Hematopoietic multipotent progenitor cell (in vitro differentiated cells): ENCODE measurements at places on chromosomes 2 and 18. TPM values are rescaled to one million over a fixed set of nuclear protein-coding genes. Genes with fewer than 3 reads are reported as not detected.

IWS1 gene
- total RNA-seq = 12.1 TPM

SP140 gene
- 1.3 TPM for total RNA-seq

SCN1A gene
- total RNA-seq = under 0.01 TPM

CETN1 gene
- not detected for total RNA-seq

CRYGD gene
- total RNA-seq = 5.7 TPM

BOLA3 gene
- total RNA-seq = 5.7 TPM

DNA sequence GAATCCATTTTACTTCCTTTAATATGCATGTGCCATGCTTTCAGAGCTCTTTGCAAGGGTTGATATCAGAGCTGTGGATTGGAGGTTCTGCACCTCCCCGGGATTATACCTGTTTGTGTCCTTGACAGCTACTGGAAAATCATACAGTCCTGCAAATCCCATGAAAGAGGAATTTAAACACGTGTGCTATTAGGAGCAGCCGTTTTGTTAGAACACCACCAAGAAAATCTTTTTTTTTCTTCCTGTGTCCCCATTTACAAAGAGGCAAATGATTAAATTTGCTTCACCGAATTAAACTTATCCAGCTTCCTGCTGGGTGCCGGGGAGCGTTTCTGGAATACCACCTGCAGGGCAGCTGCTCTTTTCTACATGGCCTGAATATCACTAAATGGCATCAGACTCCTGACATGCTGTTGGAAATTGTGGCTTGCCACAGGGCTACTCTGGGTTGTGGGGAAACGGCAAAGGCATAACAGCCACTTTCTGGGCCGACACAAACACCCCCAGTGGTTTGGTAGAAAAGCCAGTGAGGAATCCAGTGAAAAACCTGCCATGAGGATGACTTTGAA lies 23.4 kb upstream of the SOX11 start:
- DNase-seq = no peak

- no peak for DNase-seq
These were observed 8.5 kb upstream of the ROCK2 start for GRCh38 chr2:11352781-11353537.

GRCh38 chr2:219125225-219125885 lies 35.3 kb downstream of the NHEJ1 start:
- DNase-seq = no peak

GRCh38 chr2:86368161-86368824 lies 30.9 kb upstream of the REEP1 start:
- peak; percentile 64 for DNase-seq

GRCh38 chr2:197707316-197708213 lies 2.4 kb downstream of the MARS2 start:
- no peak for DNase-seq

DNA sequence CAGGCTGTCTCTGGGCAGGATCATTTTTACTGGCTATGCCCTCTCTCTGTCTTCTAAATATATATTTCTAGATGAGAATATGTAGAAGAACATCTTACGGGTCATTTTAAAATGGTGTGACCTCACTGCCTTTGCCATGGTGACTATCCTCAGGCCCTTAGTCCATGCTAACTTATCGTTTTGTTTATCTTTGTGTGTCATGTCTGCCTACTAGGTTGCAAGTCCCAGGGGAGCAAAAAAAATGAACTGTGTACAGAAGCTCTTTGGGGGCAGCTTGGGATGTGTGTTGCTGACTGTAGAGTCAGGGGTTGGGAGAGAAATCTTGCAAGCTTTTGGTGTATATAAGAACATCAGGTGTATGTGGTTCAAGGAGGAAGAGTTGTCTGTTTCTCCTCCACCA lies 11.0 kb downstream of the CPSF3 start:
- DNase-seq = no peak

- DNase-seq = no peak
These were observed 833 bp downstream of the EPB41L5 start for GRCh38 chr2:120013597-120014223.

- DNase-seq = no peak
These were observed 41.5 kb downstream of the SCTR start for GRCh38 chr2:119482481-119483394.

GRCh38 chr2:37713258-37713700 lies 41.8 kb upstream of the CDC42EP3 start:
- peak; percentile 32 for DNase-seq

DNA sequence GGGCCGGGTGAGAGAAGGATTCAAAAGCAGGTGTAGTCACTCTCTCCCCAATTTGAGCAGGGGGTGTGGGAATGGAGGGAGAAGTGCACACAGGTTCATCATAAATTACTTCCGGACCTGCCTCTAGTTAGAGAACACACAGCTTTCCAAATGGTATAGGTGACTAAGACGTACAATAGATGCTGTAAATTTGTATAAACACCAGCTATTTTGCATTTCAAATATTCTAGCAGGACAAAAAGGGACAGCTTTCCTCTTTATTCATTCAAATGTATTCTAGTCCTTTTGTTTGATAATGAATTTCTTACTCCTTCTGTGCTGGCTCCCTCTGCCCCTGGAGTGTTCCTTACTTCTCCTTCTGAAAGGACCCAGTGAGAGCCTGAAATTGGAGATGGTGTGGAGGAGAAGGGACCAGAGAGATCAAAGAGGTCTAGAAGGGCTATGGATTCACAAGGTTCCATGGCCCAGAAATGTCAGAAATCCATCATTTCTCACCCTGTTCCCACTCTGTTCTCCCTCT lies 53.2 kb upstream of the SH3BP4 start:
- no peak for DNase-seq

DNA sequence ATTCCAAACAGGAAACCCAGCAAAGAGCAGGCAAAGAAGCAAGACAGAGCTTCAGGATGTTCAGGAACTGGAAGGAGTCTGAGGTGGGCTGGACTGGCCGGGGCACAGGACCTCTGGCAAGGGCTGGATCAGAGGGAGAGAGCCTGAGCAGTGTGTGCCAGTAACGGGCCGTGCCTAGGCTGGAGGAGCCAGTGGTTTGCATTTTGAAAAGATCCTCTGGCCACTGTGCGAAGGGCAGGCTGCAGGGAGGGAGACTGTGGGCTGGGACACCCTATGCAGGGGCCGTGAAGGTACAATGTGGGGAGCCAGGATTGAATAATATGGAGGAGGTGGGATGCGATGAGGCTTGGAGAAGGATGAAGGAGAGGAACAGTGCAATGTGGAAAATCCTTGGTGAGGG lies 6.2 kb upstream of the SDC1 start:
- DNase-seq = no peak

DNA sequence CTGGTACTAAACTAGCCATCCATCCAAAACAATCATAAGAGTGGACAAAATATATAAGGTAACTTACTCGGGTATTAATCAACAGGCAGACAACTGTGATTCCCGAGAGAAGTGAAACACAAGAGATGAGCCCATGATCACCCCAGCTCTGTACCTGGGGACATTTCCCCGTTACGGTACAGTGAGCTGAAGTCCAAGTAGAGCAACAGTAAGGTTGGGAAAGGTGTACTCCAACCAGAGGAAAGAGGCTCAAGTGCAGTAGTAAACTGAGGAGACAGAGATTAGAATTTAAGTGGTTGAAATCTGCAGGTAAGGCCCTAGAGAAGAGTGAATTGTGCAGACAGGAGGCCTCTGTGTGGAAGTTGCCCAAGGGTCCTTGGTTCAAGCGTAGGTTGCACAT lies 30.5 kb upstream of the CHAC2 start:
- DNase-seq = no peak

DNA sequence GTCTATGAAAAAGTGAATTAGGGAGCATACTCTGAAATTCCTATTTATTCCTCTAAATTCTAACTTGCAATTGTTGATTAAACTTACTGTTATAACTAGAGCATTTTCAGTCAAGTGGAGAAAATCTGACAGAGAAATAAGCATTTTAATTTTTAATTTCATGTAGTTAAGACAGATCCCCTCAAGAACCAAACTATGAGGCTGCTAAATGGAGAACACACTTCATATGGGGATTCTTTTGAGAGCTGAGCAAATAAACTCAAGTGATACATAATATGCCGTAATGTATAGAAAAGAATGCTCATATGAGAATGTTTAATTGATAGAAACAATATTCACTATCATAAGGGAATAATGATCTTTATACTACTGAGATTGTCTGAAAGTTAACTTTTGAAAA lies 340.8 kb downstream of the ERBB4 start:
- DNase-seq = no peak

- no peak for DNase-seq
These were observed 311.8 kb downstream of the FBXO15 start for GRCh38 chr18:73835656-73836364.

DNA sequence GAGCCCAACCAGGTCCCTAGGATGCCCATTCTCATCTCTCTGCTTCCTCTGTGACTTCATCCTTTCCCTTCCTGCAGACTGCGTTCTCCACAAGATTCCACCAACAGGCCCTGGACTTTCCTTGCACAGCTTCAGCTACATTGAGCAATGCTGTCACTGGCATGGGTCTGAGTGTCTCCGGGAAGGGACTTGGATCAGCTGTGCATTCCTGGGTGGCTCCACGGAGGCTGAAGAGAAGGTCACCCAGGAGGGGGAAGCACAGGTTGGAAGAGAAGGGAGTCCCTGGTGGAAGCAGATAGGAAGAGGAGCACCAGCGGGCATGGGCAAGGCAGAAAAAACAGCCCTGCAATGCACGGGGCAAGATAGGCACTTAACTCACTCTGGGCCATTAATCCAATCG lies 140.5 kb downstream of the UXS1 start:
- DNase-seq = no peak

GRCh38 chr18:43115076-43115921 lies at the start of gene RIT2:
Gene RIT2, minus strand, starts transcription at chr18:43115685.
- DNase-seq = no peak
